GM04503 (cell line): ENCODE measurements at places on chromosomes 3 and 15.
A peak's percentile ranks its signal among the peaks of the same experiment; 100 is the strongest.

DNA sequence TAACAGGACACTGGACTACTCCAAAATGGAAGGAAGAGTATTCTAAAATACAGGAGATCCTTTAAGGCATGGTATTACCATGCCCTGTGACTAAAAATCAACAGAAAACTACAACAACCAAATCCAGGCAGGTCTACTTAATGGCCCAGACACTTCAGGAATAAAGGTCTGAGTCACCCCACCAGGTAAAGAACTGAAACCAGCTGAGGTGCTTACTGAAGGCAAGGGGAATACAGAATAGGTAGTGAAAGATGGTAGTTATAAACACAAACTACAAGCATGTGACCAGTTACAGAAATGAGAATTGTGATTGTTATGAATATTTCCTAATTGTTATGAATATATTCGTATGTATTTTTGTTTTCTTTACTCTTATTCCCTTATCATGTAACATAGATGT, 13.4 kb downstream of the IFT57 start:
- no peak for DNase-seq

- no peak for DNase-seq
Observed at GRCh38 chr15:42845581-42845980, 75.0 kb downstream of the TTBK2 start.

- DNase-seq, result peak; percentile 100
Observed at GRCh38 chr15:63107895-63108546, 13.6 kb upstream of the LACTB start.

DNA sequence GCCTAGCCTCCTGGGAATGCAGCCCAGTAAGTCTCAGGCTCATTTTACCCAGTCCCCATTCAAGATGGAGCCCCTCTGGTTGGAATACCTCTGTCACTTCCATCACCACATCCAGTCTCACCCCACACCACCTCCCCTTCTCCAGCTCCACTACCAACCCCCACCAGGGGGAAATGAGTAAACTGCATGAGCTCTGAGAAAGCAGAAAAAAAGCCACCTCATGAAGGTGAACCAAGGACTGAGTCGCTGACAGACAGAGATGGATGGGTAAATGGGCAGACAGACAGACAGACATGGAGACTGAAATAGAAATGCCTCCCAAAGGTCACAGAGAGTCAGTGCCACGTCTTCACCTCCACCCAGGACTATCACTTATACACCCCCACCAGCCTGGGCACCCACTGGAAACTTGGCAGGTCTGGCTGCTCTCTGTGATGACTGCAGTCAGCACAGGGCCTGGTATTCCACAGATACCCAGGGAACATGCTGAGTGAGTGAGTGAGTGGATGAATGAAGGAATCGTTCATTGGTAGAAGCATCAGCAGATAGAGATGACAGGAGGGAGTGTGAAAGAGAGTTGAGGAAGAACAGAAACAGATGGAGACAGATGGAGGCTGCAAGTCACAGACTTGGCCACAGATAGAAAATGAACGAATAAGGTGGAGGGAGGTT, 4.9 kb upstream of the LOXL1 start:
- no peak for DNase-seq

DNA sequence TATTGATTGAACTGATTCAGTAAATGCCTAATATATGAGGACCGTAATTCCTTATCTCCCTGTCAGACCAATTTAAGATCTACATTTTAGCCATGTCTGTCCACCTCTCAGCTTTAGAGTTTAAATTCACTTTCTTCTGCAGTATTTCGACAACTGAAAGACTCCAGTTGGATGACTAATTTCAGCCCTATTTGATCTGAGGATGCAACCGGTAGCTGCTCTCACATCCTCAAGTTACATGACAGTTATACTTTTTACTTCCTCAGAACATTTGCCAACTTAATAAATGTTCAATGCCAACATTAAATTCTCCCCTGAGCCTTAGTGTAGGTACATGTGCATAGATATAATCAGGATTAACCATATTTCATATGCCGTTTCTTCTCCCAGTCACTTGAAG, 2.5 kb upstream of the HHLA2 start:
- DNase-seq, result no peak

- DNase-seq, result no peak
Observed at GRCh38 chr15:44250566-44251205, 37.8 kb upstream of the GOLM2 start.

DNA sequence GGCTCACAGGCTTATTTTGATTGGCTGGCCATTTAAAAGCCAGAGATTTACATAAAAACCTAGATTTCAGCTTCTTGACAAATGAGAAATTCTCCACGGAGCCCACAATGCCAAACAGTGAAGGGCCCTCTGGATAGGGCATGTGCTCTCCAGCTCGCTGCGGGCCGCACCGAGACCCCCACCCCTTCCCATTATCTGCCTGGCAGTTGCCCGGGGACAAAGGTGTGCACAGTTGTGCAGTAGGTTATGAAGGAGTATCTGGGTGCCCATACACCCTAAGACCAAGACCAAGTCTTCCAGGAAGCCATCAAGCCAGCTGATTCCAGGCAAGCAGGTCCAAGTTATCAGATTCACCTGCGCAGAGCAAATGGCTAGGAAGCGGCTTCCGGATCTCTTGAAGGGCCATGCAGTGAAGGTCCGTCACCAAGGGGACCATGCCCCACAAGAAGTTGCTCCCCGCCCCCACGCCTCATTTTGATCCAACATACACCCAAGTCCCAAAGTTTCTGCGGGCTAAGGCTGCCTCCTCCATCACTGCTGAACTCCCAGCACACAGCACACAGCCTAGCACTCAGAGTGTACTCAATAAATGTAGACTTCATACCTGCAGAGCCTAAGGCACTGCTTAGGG, 1.3 kb downstream of the MRPS25 start:
- no peak for DNase-seq

DNA sequence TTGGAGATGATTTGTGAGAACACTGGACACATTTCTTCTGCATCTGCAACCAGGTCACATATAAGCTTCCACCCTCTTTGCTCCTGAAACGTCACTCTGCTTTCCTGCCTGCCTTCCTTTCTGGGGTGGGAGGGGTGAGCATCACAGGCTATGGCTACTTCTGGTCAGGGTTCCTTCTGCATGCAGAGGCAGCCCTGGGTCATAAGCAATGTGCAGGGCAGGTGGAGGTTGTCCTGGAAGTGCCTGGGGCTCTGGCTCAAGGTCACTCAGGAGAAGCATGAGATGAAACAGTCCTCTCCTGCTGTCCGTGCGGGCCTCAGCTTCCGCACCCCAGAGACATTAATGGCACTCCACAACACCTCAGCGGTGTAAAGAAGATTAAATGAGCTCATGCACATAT, 15.1 kb downstream of the SLC6A20 start:
- DNase-seq, result no peak

DNA sequence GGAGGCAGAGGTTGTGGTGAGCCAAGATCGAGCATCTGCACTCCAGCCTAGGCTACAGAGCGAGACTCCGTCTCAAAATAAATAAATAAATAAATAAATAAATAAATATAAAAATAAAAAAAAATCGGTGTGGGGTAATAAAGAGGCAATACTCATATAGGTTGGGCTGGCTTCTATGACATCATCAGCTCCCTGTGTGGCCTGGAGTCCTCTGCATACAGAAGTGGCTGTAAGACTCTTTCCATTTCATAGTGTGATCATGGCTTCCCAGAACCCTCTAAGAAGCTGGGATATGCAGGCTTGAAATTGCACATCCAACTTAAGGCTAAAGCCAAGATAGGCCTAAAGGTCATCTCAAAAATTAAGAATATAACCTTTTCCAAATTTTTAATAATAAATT, 101.6 kb downstream of the ZIC4 start:
- DNase-seq, result no peak

- DNase-seq, result no peak
Observed at GRCh38 chr3:138875096-138875753, 40.5 kb upstream of the PIK3CB start.

DNA sequence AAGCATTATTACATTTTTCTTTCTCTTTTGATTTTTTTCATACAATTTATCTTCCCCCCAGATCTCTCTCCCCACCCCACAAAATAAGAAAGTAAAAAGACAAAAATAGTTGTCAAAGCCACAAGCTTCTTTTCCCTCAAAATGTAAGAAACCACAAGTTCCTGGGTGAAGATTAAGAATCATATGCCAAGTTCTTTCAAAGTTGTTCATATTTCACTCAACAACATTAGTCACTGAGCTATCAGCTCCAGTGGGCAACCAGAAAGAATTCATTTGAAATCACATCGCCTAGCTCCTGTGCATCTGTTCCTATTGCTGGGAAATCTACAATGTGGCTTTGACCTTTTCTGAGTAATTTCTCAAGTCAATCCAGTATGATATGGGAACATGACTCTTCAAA, 681.6 kb upstream of the ARPP21 start:
- DNase-seq, result no peak

GRCh38 chr15:87263871-87264270, 992.7 kb downstream of the NTRK3 start:
- no peak for DNase-seq

DNA sequence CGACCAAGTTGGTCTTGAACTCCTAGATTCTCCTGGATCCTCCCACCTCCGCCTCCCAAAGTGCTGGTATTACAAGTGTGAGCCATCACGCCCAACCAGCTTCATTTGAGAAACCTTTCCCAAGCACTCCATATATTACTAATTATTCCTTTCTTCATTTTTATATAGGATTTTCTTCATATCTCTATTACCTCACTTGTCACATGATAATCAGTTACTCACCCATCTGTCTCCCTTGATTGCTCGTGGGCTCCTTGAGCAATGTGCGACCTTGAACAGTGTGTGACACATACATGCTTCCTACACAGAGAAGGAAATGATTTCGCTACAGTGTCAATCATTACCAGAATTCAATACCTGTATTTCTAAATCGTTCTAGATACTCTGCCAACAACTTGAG, 110.7 kb upstream of the C2CD4B start:
- DNase-seq, result no peak

DNA sequence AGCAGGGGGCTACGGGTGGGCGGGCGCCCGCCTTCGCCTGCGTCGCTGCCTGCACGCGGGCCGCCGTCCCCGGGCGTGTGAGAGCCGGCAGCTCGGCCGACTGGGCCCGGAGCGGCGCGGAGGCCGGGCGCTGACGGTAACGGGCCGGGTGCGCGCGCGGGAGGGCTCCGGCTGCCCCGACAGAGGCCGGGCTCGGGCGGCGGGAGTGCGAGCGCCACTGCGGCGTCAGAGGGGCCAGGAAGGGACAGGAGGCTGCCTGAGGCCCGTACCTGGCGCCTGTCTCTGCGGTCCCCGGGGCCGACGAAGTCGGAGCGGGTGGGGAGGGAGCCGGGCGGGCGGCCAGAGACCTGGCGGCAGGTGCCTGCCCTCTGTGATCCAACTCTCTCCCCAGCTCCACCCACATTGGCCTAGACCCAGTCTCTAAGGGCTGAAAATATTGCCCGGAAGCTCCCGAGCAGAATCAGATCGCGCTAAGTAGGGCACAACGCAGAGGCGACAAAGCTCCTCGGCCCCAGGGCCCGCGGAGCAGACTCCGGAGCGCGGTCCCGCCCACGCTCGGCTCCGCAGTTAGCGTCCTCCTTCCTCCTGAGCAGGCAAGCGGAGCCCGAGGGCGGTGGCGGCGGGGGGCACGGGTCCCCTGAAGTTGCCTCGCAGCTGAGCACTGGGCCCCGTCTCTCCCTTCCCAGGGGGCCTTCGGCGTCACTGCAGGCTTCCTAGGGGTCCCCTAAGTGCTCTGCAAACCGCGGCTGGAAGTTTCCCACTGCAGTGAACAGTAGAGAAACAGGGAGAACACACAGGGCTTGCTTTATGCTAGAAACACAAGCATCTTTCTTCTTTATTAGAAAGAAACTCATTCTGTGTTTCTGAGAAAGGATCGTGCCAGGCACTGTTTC, at the start of gene MAN2A2:
Gene MAN2A2 (plus strand): TSS at position 463 of the 893 bp plus-strand sequence. CDS start 906 bp downstream, outside the sequence.
- DNase-seq, result no peak

DNA sequence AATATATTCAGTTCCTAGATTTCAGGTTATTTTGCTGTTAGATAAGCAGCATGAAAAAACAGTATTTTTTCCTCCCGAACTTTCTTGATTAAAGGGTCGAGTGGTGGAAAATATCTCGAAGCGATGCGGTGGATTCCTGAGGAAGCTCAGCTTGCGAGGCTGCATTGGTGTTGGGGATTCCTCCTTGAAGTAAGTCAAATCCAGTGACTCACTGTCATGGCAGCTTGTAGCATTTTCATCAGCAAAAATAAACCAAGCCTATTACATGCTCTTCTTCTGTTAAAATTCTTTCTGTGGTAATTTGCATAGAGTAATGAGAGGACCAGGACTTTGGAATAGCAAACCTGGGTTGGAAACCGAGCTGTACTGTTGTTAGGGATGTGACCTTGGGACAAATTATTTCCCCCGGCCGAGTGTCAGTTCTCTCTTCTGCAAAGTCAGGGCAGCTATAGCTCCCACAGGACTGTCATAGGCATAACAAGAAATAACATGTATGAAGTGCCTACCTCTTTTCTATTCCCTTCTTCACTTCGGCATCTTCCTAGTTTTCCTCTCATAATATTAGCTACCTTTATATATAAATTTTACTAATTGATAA, 75.6 kb downstream of the UBP1 start:
- no peak for DNase-seq

- DNase-seq, result no peak
Observed at GRCh38 chr3:16452261-16452660, 61.2 kb downstream of the RFTN1 start.

GRCh38 chr15:49145651-49146609, 9.5 kb downstream of the COPS2 start:
- no peak for DNase-seq

DNA sequence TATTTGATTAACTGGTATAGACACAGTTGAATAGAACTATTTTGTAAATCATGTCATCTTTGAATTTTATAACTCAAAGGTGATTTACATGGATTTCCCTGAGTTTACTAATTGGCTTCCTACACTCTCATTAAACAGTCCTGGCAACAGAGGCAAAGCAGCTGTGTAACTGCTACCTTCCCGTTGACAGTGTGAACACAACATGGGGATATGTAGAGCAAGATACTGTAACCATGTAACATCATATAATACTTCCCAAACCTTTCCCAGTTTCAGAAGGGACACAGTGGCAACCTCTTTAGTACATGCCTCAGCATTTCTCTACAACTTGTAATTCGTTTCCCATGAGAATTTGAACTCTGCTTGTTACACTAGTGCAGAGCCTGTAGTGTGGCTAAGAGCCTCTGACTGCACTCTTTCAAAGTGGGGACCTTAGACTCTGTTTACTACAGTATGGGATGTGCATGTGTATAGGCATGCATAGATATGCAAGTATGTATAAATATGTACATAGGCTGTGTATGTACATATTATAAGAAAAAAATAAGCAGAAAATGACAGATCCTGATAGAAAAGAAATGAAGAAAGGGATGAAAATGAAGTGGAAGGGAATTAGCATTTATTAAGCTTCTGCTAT, 299.3 kb downstream of the SLC9A9 start:
- no peak for DNase-seq

GRCh38 chr15:64701482-64702184, 73.8 kb downstream of the RBPMS2 start:
- no peak for DNase-seq

GRCh38 chr3:160935413-160936095, 169.6 kb downstream of the B3GALNT1 start:
- DNase-seq, result no peak

DNA sequence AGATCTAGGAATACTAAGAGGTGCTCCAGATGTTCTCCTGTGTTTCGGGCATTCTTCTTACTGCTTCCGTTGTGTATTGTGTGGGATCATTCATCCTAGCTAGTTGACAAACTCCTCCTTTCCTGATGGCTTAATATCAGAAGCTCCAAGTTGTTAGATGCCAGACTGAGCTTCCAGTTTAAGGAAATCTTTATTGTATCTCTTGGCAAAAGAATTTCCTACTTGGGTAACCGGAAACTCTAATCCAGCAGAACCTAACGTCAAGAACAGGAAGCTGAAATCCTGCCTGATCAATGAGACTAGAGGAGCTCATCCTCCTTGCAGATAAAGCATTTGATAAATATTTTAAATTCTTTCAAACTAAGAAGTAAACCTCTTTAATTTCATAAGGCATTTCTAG, 27.7 kb upstream of the MYH15 start:
- no peak for DNase-seq
